ENCODE measurements at places on chromosomes 4 and X.

- no peak for DNase-seq
Observed at GRCh38 chr4:51907006-51907669, 64.2 kb downstream of the DCUN1D4 start.

GRCh38 chr4:24768604-24769003 is 26.8 kb upstream of the SOD3 start:
- DNase-seq, result no peak

DNA sequence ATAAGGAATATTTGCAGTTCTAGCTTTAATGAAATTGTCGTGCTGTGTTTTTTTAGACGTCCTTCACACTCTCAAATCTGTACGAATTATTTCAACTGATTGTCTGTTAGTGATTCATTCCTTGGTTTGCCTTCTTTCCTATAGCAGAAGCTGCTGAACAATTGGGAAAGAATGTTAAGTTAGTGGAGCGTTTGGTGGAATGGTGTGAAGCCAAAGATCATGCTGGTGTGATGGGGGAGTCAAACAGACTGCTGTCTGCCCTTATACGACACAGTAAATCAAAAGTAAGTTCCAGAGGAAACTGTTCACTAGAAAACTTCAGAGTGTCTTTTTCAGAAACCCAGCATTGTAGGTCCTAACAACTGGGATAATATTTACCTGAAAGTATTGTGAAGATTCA is 159.9 kb downstream of the RAP1GDS1 start:
- no peak for DNase-seq

GRCh38 chr4:127709456-127709855 is 20.7 kb upstream of the SLC25A31 start:
- no peak for DNase-seq

DNA sequence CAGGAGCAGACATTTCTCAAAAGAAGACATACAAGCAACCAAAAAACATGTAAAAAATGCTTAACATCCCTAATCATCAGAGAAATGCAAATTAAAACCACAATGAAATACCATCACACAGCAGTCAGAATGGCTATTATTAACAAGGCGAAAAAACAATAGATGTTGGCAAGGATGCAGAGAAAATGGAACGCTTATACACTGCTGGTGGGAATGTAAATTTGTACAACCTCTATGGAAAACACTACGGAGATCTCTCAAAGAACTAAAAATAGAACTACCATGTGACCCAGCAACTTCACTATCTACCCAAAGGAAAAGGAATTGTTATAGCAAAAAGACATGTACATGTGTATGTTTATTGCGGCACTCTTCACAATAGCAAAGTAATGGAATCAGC is 71.5 kb downstream of the PPP4R3C start:
- no peak for DNase-seq

DNA sequence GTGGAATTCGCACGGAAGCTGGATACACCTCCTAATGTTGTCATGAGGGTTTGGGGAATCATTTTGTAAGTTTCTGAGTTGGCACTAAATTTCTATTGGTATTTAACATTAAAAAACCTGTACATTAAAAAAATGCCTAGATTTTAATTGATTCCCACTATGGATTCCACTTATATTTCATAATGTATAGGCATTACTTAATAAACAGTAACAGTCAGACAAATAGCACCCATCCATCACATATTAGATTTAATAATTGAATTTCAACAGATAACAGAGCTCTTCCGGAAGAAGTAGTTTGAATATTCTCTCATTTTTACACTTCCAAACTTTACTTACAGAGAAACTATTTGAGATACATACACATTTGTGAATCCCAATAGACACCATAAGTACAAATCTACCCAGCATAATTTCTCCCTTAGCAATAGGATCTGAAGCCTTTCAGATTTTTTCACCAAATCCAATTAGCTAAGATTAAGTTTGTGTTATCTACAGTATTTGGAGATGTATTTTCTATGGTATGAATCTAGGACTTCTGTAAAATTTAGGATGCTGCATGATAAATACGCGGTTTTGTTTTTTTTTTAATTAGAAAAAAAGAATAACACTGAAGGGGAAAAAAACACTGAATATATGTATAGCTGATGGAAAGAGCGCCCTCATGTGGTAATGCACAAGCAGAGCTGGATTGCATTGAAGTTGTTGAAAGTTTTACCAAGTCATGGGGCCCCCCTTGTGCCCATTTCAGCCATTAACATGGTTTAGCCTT is 12.2 kb upstream of the ODAM start:
- no peak for DNase-seq

DNA sequence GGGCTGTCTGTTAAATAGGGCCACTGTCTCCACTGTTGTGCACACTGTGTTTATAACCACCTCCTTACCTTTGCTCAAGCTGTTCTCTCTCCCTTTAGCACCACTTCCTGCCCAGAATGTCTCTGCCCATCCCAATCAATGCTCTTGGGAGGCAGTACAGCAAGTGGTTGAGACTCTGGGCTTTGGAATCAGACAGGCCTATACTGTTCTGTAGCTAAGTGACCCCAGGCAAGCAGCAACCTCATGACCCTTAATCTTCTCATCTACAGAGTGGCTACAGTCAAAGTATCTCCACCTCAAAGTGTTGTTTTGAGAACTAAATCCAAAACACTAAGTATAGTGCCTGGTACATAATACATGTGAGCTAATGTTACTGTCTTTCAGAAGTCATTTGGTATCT is 3.8 kb upstream of the TXK start:
- no peak for DNase-seq

GRCh38 chr4:13548059-13548983 is 4.0 kb upstream of the NKX3-2 start:
- no peak for DNase-seq

DNA sequence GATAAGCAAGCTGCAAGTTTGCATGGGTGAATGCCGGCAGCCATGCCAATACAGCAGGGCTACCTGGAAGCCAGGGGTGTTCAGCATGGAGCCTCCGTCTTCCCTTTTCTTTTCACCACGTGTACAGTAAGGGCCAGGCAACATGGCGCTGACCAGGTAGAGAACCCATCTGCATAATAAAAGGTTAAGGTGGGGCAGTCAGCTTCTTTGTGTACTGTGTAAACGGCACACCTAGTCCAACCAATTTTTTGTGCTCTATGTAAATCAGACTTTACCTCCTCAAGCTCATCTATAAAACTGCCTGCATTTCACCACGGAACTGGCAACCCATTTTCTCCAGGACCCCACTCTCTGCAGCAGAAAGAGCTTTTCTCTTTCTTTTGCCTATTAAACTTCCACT is 286.8 kb upstream of the VCX3A start:
- DNase-seq, result no peak

- DNase-seq, result no peak
Observed at GRCh38 chrX:130841776-130842175, 61.2 kb downstream of the ENOX2 start.

- DNase-seq, result no peak
Observed at GRCh38 chr4:86302830-86303229, 57.0 kb downstream of the MAPK10 start.

GRCh38 chrX:126655061-126655460 is 102.4 kb upstream of the DCAF12L1 start:
- DNase-seq, result no peak

- no peak for DNase-seq
Observed at GRCh38 chrX:107507093-107507743, 57.8 kb downstream of the FRMPD3 start.

GRCh38 chr4:143035661-143036060 is 149.1 kb upstream of the USP38 start:
- DNase-seq, result no peak

DNA sequence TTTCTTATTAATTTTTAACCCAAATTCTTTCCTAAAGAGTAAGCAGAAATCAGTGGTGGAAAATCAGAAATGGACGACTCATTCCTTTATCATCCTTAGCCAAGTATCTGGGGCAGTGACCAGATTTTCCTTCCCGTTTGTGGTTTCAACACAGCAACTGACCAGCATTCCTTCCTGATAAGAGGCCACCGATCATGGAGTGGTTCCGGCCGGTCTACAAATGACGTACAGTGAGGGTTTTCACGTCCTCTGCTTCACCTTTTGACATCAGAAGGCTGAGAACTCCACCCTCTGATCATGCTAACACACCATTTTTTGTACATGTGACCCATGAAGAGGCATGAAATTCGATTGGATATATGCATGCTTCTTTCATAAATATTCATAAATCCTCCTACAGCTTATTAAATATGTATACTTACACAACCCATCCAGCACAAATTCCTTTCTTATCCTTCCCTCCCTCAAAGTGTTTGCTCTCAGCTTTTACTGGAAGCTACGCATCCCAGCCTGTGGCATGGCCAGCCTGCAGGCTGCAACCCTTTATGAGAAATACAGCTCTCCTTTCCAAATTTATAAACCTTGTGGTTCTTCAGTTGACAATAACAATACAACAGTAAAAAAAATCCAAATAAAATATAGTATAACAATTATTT is 173.0 kb upstream of the CASK start:
- no peak for DNase-seq

- DNase-seq, result no peak
Observed at GRCh38 chr4:158535130-158535614, 13.5 kb downstream of the RXFP1 start.

GRCh38 chrX:128931071-128931470 is 592.2 kb downstream of the SMARCA1 start:
- DNase-seq, result no peak

GRCh38 chr4:99818661-99819060 is 2.0 kb downstream of the DAPP1 start:
- no peak for DNase-seq

DNA sequence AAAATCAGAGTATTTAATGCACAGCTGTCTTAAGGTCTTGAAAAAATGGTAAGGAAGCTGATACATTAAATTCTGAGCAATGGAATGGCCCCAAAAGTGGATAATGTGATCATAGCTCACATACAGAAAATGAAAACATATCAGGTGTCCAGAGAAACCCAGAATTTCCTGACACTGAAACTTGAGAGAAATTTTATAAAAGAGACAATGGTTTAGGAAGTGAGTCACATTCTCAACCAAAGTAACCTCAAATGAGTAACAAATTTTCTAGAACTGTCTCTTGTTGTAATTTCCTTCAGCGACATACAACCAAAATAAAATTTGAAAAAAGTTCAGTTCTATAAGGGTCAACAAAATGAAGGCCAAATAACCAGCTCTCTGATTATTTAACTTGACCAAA is 37.4 kb upstream of the PACRGL start:
- DNase-seq, result no peak

GRCh38 chrX:118493016-118493415 is 2.6 kb upstream of the DOCK11 start:
- no peak for DNase-seq

DNA sequence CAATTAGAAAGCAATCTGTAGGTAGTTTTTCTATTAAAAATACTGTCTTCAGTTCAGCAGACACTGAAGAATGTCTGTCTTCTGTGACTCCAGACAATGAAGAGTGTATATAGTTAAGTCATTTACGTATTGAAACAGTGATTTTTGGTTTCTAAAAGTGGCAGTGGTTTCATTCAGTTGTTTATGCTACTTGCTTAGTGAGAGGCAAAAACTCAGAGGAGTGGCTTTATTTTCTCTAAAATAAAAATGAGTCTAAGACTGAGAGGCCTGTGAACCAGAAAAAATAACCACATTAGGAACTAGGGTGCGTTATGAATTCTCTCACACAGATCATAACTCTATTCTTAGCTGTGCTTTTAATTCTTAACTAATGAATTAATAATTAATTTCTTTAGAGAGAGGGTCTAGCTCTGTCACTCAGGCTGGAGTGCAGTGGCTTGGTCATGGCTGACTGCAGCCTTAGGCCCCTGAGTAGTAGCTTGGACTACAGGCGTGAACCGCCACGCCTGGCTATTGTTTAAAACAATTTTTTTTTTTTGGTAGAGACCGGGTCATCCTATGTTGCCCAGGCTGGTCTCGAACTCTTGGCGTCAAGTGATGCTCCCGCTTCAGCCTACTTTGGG is 31.4 kb downstream of the FREM3 start:
- no peak for DNase-seq

All from GF-D8 (cell line).